NCI-H2107 (cell line): ENCODE measurements at places on chromosomes 12 and 14.

DNA sequence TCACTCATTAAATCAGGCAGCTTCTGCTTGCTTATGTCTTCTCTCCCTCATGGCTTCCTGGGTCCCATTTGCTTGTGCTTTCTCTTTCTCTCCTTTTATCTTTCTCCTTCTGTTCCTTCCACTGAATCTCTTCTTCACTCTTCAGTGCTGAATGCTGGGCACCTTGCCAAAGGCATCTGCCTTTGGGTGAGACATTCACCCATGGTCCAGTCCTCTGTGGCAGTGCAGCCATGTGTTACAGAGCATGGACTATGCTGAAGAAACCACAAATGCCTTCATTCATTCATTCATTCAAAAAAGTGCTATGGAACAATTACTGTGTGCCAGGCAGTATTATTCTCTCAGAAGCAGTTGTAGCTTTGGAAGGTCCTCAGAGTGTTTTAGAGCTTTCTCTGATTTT is 344.4 kb upstream of the STXBP6 start:
- DNase-seq = no peak

DNA sequence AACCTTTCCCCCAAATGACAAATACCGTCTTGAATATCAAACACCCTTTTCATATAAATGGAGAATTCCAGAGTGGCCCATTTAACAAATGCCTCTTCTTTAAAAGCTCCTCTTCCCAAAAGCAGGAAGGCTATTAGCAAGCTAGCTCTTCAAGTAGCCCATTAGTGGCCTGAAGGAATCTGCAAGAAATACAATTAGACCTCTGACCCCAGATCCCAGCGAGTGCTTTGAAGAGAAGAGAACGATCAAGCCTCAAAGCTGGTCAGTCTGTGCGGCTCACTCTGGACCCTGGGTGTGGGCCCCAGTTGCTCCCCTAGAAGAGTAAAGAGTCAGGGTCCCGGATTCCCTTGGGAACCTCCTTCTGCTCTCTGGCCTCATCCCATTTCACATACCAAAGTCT is 325.6 kb downstream of the NUAK1 start:
- DNase-seq = no peak

DNA sequence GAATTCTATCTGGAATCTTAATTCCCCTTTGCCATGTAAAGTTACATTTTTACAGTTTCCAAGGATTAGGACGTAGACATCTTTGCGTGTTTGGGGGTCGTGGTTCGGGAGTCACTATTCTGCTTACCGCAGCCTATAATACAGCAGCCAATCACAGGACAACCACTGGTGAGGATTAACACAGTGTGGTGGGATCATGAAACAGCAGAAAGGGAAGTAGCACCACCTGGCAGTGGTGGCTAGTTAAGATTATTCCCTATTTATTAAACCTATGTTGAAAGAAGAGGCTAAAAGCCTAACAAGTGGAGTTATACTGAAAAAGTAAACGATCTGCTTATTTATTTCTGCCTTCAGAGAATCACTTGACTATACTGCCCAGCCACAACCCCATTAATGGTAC is 71.7 kb downstream of the IPO8 start:
- DNase-seq = no peak

- DNase-seq = peak; percentile 89
Measured at GRCh38 chr12:25386831-25387731, 136.4 kb upstream of the KRAS start.

DNA sequence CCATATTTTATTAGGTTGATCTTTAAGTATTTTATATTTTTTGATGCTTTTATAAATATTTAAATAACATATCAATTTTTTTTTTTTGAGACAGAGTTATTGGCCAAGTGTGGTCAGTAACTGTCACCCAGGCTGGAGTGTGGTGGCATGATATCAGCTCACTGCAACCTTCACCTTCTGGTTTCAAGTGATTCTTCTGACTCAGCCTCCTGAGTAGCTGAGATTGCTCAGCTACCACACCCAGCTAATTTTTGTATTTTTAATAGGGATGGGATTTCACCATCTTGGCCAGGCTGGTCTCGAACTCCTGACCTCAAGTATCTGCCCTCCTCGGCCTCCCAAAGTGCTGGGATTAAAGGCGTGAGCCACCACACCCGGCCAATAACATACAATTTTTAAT is 71.1 kb downstream of the FUT8 start:
- no peak for DNase-seq

GRCh38 chr14:100246809-100247428 is 8.0 kb downstream of the YY1 start:
- DNase-seq = peak; percentile 46

- peak; percentile 55 for DNase-seq
Measured at GRCh38 chr12:78210894-78211302, 380.2 kb downstream of the NAV3 start.

- DNase-seq = no peak
Measured at GRCh38 chr12:32920506-32921085, 24.0 kb upstream of the PKP2 start.

- DNase-seq = peak; percentile 91
Measured at GRCh38 chr12:51371295-51371953, 19.8 kb downstream of the GALNT6 start.

DNA sequence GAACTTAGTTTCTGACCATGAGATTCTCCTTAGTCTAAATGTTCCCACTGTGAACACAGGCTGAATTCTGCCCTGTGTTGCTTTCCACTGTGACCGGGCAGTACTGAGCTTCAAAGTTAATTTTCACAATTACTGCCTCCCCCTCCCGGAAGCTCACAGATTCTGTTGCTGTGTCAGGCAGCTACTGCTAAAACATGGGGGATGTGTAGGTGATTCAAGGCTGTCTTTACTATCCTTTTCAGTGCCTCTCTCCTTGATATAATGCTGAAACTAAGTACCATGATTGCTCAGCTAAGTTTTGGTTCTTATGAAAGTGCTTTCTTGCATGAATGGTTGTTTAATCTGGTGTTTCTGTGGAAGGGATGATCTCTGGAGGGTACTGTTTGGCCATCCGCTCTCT is 428.3 kb upstream of the NOVA1 start:
- DNase-seq = no peak

GRCh38 chr14:102545461-102546265 is 36.1 kb upstream of the ANKRD9 start:
- no peak for DNase-seq

DNA sequence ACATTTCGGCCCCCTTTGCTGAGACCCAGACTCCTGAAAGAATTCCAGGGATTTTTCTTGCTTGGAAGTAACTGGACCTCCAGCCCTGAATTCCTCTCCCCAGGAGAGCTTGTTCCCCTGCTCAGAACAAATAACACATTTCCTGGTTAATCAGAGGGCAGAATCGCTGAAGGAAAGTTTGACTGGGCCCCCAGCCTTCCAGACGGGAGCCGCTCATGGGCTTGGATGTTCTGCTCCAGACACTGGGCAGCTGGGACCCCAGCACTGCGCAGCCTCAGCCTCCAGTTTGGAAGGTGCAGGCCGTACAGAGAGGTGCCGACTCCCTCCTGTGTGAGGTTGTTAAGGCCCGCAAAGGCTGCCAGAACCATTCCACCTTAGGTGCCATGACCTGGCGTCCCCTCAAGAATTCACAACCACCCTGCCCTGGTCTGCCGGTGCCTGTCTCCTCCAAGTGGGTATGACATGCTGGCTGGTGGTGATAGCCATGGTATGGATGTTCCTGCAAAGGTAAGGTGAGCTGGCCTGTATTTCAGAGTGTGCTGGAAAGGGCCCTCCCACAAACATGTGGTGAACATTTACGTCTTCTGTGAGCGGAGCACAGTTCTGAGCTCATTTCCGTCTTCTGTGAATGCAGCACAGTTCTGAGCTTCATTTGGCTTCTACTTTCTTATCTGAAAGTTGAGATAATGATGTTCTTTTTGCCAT is 5.1 kb upstream of the LTBP2 start:
- no peak for DNase-seq

- no peak for DNase-seq
Measured at GRCh38 chr12:57756406-57757341, 1.8 kb downstream of the MARCHF9 start.

GRCh38 chr14:101780887-101781239 is 19.4 kb downstream of the PPP2R5C start:
- DNase-seq = no peak

DNA sequence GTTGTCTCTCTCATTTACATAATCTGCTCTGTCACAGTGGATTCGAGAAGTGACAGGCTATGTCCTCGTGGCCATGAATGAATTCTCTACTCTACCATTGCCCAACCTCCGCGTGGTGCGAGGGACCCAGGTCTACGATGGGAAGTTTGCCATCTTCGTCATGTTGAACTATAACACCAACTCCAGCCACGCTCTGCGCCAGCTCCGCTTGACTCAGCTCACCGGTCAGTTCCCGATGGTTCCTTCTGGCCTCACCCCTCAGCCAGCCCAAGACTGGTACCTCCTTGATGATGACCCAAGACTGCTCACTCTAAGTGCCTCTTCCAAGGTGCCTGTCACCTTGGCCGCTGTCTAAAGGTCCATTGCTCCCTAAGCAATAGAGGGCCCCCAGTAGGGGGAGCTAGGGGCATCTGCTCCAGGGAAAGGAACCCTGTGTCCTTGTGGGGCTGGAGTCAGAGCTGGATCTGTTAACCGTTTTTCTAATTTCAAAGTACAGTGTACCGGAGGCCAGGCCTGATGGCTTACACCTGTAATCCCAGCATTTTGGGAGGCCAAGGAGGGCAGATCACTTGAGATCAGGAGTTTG is 5.1 kb downstream of the ERBB3 start:
- no peak for DNase-seq

- no peak for DNase-seq
Measured at GRCh38 chr12:70698345-70698744, 61.1 kb upstream of the PTPRB start.

DNA sequence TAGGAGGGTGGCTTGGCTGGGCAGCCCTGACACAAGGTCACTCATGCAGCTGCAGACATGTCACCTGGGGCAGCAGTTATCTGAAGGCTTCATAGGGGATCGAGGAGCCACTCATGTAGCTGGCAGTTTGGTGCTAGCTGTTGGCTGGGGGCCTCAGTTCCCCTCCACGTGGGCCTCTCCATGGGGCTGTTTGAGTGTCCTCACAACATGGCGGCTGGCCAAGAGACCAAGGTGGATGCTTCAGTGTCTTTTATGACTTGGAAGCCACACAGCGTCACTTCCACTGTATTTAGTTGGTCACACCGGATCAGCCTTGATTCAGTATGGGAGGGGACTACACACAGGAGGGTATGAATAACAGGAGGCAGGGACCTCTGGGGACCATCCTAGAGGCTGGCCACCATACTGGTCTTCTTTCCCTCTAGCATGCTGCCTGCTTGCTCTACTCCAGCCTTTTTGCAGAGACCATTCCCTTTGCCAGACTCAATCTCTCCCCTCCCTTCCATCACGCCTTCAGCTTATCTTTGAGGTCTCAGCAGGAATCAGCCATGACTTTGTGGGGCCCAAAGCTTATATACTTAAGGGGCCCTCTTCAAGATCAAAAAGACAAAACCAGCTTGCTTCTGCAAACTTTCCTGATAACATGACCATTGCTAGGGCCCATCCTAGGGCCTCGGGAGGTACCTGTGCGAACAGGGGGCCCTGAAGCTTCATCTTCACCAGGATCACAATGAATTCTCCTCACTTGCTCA is 53.4 kb downstream of the RPH3A start:
- no peak for DNase-seq

DNA sequence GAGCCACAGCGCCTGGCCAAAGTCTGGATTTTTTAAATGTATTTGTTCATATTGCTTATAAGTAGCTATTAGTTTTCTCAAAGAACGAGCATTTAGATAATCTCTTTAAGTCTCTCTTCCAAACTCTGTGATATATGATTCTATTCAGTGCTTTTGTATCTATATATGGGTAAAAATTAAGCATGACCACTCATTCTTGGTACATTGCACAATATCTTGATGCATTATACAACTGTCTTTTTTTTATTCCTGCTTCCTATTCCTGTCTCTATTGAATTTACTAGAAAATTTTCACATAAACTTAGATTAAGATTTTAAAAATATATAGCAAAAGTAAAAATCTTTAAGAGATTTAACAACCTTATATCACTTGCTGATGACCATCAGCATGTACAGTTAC is 29.1 kb downstream of the SOCS2 start:
- DNase-seq = no peak

GRCh38 chr14:74302152-74302628 is 544 bp downstream of the ABCD4 start:
- no peak for DNase-seq

GRCh38 chr12:11143352-11143751 is 8.9 kb upstream of the TAS2R30 start:
- DNase-seq = no peak

DNA sequence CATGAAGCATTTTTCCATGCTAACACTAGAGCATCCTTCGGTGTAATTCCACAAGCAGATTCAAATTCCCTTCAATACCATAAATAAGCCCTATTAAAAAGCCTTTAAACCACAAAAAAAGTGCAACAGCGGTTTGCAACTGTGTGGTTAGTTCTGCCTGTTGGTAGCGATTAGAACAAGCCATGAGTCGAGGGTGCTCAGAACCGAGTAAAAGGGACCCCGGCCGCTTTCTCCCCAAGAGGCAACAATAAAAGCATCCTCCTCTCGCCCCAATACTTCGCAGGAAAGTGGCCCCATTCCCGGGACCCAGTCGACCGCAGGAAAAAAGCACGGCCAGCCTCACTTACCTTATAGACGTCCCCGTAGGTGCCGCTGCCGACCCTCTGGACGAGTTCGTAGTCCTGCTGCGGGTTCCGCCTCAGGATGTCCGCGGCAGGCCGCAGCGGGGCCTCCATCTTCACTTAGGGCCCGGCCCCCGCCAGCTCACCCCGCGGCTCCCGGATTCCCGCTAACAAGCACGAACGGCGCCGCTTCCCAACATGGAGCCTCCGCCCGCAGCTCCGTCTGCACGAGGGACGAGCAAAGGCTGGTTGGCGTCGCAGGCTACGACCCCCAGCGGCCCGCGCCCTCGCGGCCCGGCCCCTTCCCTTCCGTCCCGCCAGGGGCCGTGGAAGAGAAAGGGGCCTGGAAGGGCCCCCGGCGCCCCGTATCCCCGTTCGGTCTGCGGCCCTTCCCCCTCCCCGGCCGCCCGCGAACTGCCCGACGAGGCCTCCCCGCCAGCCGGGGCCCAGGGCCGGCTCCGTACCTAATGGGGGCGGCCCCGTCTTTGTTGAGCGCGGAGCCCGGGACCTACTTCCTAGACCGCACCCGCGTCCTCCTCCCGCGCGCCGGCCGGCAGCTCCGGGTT is 521 bp downstream of the MAP4K5 start:
- DNase-seq = peak; percentile 54

DNA sequence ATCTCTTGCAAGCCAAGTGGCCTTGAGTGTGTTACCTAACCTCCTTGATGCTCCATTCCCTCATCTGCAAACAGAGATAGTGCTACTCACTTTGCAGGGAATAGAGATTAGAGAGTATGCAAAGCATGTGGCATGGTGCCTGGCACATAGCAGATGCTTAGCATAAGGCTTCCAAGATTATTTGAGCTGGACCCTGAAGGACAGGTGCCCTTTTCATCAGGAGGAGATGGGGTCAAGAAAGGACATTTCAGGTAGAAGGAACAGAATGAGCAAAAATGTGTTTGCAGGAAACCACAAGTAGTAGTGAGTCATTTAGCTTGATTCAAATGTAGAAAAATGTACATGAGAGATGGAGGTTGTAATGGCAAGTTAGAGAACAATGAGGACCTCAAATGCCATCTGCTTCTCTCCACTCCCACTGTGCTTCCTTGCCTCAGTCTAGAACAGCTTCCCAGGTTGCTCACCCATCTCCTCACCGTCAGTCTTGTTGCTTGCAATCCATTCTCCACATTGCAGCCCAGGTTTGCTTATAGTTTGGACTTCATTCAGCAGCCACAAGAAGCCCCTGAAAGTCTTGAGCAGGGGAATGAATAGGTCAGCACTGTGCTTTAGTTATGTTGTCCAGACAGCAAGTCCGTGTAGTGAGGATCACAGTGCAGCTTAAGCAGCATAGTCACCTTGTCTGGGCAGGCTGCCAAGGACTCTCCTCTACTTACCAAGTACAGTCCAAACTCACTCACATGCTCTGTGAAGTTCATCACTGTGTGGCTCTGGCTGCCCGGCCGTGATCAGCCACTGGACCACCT is 536.3 kb upstream of the CCDC196 start:
- peak; percentile 62 for DNase-seq
